ENCODE measurements at places on chromosomes 3 and 15.

- DNase-seq, result no peak
These were observed 201.8 kb downstream of the CNTN6 start for GRCh38 chr3:1294586-1294985.

DNA sequence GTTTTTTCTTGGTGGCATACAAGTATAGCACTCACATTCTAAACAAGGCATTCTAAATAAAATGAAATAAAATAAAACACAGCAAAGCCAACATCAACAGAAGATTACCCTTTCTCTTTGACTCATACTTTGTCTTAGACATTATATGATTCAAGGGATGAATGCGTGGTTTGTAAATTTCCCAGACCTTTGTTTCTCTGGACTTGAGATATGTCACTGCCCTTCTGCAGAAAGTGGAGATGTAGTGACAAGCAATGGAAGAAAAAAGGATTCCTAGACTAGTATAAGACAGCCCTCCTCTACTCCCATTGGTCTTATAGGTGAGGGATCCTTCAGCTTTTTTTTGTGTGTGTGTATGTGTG lies 22.4 kb downstream of the NANOGP8 start:
- DNase-seq, result no peak

DNA sequence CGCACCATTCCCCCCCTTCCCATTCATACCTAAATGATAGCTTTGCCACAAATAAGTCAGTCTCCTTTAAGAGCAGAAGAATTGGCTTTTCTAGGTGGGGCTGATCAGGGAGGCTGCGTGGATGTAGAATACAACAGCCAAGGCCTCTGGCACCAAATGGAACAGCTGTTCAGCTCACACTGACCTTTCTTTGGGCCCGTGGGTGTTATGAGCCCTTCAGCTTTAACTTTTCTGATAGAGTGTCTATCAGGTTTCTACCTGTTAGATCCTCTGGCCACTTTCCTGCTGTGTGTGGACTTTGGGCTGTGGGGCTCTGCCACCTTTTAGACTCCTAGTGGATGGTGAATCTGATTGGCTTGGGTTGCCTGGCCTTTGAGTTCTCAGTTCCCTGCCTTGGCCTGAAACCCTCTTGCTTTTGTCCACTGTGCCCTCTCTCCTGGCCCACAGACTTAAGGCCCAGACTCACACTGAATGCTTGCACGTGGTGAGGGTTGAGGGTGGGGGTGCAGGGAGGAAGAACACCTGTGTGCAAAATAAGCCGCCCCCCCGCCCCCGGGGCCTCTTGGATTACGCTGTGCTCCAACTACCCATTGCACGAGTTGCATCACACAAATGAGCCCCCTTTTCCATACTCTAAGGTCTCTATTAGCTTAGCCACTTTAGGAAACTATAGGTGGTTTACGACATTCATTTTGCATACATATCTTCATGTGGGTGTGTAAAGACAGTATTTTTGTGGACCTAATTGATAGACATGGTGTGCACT lies 1.3 kb upstream of the RFX7 start:
- peak; percentile 38 for DNase-seq

GRCh38 chr3:78368636-78369345 lies 1328.9 kb downstream of the ROBO2 start:
- no peak for DNase-seq

GRCh38 chr3:113825090-113825489 lies 13.5 kb upstream of the GRAMD1C start:
- DNase-seq, result no peak

GRCh38 chr3:64444490-64445108 lies 219.3 kb upstream of the PRICKLE2 start:
- DNase-seq, result no peak
